ENCODE measurements at places on chromosomes 4 and X.

GRCh38 chrX:112120721-112121120 is 38.1 kb upstream of the TRPC5 start:
- no peak for DNase-seq

DNA sequence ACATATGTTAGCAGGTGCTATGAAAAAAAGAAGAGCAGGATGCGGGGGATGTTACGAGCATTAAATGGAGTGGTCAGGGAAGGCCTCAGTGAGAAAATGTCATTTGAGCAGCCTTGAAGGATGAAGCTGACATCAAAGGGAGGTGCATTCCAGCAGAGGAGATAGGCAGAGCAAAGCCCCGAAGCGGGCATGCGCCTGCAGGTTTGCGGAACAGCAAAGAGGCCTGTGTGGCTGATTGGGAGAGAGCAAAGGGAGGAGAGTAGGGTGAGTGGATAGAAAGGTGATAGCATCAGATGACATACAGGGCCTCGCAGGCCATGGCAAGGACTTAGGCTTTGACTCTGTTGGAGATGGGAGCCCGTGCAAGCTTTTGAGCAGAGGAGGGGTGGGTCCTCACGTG is 95.4 kb upstream of the GPR50 start:
- no peak for DNase-seq

GRCh38 chr4:40192114-40193015 is 4.5 kb upstream of the RHOH start:
- DNase-seq: peak; percentile 8

GRCh38 chr4:179871726-179872125 is 2371.5 kb upstream of the TENM3 start:
- DNase-seq: no peak

DNA sequence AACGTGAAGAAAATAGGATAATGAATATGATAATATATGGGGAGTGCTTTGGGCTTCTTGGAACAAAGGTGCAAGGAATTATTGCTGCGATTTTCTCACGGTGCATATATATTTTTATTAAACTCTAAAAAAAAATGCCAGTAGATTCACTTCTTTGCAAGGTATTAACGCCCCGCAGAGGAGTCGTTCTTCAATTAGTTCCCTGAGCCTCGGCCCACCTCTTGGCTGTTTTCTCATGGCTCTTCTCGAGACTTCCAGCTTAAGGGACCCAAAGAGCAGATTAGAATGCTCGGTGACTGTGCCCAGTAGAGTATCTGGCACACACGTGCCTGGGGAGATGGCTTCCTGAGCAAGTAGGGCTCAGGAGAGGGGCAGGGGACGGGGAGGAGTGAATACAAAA is 367.4 kb downstream of the MID1IP1 start:
- no peak for DNase-seq

- DNase-seq: no peak
Observed at GRCh38 chrX:38561951-38562719, 793 bp downstream of the TSPAN7 start.

DNA sequence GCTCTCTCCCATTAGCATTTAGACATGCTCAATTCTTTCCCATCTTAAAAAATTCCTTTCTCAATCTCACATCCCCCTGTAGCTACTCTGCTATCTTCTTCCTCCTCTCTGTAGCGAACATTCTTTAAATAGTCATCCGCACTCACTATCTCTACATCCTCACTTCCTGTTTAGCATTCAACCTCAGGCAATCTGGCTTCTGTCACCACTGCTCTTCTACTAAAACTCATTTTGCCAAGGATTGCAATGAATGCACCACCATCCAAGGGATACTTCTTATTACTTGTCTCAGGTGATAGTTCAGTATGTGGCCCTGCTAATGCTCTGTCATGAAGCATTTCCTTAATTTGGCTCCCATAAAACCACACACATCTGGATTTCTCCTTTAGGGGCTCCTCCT is 10.9 kb upstream of the TET2 start:
- DNase-seq: no peak

DNA sequence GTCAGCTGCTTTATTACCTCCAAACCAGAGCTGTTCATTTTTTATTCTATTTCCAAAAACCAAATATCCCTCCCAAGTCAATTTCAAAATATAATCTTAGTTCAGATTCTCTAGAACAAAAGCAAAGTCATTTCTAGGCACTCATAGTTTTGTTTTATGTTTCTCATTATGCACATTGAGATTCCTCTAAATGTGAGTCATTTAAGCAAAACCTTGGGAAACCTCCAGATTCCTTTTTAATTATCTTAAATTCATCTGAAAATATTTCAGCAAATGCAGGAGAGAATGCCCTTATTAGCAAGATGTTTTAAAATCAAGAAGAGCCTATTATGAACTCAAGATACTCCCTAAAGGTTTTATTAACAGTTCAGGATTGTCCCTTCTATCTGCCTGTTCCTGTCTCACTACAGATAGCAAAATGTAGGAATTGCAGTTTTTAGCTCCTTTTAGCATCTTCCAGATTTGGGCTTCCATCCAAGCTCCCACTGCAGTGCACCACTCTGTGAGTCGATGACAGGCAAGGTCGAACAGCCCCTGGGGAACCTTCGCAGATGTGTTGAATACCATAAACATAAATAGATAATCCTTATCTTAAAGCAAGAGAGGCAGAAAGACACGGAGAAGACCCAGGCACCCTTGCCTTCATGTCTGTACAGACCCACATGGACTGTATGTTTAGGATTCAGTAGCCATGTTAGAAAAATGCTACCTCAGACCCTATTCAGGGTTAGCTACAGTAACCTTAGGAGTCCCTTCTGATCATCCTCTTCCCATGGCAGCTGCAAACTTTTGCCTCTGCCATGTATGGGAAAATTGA is 11.3 kb upstream of the SLC9A7 start:
- no peak for DNase-seq

- no peak for DNase-seq
Observed at GRCh38 chr4:98642991-98643426, 15.4 kb downstream of the TSPAN5 start.

- DNase-seq: peak; percentile 49
Observed at GRCh38 chr4:142815834-142816233, 30.3 kb downstream of the INPP4B start.

DNA sequence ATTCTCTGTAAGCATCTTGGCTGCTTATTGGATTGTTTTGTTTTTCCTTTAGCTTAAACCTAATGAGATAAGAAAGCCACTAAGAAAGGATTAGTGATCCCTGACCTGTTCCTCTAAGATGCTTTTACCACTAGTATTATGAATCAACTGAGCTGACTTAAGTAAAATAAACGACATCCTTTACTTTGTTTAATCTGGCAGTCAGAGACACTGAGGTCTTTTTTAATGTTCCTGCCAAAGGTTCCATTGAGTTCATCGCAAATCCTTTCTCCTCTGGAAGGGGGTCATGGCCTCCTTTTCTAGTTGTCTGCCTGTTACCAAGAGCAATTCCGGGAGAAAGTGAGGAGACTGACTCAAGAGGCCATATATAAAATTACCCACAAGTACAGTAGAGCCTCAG is 1038.3 kb upstream of the SLIT2 start:
- no peak for DNase-seq

DNA sequence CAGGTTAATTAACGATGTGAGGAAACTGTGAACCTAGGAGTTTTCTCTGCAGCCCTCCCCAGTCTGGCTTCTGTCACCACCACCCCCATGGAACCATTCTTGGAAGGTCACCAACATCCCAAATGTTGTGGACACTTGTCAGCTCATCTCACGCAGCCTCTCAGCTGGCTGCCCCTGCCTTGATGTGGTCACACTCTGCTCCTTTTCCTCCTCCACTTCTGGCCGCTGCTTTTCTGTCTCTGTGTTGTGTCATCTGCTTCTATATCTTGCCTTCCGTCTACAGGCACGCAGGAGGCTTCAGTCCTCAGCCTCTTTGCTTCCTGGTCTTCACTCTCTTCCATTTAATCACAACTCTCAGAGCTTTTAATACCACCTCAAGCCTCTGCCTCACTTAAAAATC is 371.5 kb upstream of the SLIT2 start:
- no peak for DNase-seq

- DNase-seq: no peak
Observed at GRCh38 chr4:169337510-169337909, 66.8 kb upstream of the SH3RF1 start.

DNA sequence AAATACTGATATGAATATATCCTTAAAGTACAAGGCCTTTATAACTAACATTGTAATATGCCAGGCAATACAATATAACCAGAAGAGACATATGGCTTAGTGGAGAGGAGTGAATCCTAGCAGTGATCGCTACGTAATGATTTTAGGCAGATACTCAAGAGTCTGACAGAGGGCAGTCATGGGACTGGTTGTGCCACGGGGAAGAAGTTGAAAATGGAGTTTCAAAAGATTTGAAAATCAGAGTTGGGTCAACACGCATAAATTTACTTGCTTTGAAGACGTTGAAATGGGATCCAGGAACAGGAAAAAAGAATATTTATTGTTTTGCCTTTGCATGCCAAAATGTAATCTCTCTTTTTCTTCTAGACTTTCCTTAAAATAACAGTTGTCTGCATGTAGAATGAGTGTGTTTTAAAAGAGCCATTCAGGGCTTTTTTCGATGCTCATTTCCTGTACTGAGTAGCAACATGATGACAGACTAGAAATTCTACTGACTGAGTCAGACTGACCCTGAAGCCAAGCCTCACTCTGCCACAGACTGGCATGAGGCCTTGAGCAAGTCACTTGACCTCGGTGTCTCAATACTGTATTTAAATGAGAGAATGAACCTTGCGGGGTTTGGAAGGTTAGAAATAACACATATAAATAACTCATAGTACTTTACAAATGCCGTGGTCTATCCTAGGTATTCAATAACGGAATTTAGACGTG is 8.1 kb upstream of the SMS start:
- DNase-seq: peak; percentile 18

DNA sequence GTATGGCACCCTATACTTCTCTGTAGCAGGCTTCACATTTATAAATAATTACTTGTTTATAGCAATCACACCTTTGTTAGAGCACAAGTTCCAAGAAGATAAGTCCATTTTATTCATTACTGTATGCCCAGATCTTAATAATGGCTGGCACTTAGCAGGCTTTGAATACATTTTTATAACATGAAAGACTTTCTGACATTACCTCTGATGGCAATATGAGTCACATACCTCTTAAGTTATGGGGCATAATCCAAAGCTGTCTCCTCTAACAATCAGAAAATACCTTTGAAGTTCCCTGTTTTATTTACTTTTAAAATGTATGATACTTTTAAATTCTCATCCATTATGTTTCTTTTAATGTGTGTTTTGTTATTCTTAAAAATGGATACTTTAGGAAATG is 12.2 kb downstream of the SCRG1 start:
- no peak for DNase-seq

- no peak for DNase-seq
Observed at GRCh38 chr4:1318046-1318375, 28.3 kb downstream of the MAEA start.

- DNase-seq: no peak
Observed at GRCh38 chr4:104447294-104447693, 47.4 kb downstream of the CXXC4 start.

- no peak for DNase-seq
Observed at GRCh38 chr4:113548303-113548702, 213.2 kb downstream of the CAMK2D start.

DNA sequence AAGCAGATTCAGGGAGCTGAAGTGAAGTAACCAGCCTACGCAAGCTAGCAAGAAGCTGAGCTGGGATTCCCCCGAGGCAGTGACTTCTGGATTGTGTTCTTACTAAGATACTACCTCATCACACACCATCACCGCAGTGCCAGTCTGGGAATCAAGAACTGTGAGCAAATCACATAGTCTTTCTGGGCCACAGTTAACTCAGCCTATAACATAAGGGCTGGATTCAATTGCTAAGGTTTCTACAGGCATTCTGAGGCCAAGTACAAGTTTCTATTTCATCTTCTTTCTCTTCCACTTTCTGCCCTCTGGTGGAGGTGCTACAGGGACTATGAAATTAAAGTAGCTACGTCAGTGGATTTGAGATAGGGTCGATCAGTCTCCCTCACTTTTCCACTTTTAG is 1.4 kb upstream of the CORIN start:
- peak; percentile 64 for DNase-seq

DNA sequence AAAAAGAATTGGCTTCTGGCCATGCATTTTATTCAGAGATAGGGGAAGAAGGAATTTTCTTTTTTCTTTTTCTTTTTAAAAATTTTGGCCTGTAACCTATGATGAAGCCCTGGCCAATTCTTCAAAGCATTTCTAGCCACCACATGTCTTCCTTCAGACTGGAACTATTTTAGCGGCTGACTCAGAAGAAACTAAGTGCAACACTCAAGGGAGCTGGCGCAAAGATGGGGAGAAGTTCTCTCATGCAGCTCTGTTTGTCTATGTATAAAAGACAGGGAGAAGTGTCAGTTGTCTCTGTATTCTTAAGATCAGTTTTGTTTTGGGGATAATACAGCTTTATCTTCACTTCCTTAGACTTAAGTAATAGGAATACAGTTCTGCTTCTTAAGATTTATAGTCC is 46.1 kb downstream of the MBNL3 start:
- no peak for DNase-seq

DNA sequence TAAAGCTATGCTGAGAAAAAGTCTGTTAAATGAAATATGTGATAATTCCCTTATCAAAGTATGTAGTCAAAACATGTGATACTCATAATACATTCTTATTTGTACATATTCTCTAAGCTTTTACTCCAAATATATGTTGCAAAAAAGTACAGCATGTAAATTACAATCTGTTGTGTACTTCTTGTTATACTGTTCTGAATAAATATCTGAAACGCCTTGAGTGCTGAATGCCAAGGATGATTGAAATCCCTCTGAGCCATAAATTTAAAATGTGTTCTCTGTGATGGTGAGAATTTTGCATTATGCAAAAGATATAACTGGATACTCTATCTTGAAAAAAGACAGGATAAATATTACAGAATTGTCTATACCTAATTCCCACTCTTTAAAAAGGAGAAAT is 1128.0 kb downstream of the STPG2 start:
- DNase-seq: no peak

- no peak for DNase-seq
Observed at GRCh38 chr4:8795140-8795539, 76.5 kb downstream of the HMX1 start.

DNA sequence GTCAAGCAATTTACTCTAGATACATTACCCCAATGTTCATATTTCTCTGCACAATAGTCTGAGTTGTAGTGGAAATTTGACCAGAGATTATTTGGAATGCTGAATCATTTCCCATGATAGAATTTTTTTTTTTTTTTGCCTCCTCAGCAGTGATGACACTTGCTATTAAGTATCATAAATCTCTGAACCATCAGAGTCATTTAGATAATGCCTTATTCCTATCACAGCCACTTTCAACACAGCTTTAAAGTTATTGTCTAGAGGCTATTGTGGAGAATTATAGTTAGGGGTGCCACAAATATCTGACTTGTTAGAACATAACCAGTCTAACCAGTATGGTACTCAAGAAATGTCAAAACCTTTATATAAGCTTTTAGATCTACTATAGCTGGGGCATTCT is 79.8 kb downstream of the LCORL start:
- no peak for DNase-seq

GRCh38 chrX:21973321-21974010 is 33.0 kb downstream of the SMS start:
- no peak for DNase-seq

DNA sequence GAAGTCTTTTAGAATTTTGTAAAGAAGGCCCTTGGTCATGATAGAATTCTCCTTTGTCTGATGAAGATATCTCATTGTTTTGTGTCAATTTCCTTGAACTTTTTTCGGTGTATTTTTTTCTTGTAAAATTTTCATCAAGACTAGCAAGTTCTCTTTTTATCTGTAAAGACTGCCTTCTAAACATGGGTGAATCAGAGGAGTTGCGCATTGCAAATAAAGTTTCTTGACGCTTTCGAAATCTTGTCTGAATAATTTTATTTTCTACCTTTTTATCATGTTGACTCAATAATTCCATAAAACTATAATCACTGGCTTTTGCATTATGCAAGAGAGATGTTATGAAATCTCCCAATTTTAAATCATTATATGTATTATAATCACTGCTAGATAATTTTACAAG is 66.2 kb downstream of the NCAPG start:
- no peak for DNase-seq

Measured in T-helper 2 cell treated with Interferon-gamma antibody and Interleukin-4, amounts not matched to agents 5 μg/mL and 100 μg/mL, for 36 hours (primary cell).